ENCODE measurements at places on chromosomes 3 and 15.

GRCh38 chr3:65569845-65570405 is 468.8 kb downstream of the MAGI1 start:
- no peak for DNase-seq

DNA sequence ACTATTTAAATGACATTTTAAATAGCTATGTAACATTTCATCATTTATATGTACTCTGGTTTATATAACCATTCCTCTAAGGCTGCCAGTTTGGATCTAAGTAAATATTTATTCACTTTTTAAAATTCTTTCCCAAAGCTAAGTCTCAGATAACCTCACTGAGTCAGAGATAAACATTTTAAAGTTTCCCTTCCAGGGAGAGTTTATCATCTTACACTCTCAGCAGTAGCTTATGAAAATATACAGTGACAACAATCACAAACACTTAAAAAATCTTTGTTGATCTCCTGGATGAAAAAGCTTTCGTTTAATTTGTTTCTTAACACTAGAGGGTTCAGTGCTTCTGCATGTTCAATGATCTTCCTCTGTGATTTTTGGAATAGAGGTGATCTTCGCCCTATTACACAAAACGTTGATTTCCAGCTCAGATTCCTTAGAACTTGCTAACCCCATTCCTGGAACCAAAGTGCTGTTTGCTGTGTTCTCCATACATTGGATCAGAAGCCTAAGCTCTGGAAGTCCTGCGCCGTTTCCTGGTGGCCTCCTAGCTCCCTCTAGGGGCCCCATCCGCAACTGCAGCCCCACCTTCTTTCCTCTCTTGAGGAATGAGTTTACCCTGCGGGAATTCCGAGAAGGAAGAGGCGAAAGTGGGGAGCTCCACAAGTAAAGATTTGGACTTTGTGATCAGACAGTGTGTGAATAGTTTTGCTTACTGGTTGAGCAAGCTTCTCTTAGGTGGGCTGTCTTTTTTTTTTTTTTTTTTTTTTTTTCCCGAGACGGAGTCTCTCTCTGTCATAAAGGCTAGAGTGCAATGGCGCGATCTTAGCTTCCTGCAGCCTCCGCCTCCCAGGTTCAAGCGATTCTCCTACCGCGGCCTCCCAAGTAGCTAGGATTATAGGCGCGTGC is 29.3 kb upstream of the SACM1L start:
- peak; percentile 62 for DNase-seq

DNA sequence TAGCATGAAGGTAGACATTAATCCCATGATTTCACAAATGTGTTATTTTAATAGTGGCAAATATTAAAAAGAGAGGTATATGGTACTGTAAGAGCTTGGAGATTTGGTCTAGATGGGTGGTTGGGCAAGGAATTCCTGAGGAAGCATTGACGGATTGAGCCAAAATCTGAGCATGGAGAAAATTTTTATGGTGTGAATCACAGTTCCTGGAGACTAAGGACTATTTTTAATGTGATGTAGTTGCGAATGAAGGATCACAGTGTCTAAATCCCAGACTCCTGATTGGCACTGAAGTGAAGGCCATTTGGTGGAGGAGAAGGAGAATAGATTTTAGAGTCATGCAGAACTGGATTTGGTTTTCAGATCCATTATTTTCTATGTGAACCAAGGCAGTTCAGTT is 188.7 kb upstream of the FEZF2 start:
- no peak for DNase-seq

GRCh38 chr15:95996494-95996893 is 334.0 kb upstream of the NR2F2 start:
- no peak for DNase-seq

- DNase-seq, result no peak
These were observed 23.1 kb upstream of the EIF4A2 start for GRCh38 chr3:186760141-186760833.

GRCh38 chr15:39976291-39977274 is 42.7 kb downstream of the EIF2AK4 start:
- no peak for DNase-seq

DNA sequence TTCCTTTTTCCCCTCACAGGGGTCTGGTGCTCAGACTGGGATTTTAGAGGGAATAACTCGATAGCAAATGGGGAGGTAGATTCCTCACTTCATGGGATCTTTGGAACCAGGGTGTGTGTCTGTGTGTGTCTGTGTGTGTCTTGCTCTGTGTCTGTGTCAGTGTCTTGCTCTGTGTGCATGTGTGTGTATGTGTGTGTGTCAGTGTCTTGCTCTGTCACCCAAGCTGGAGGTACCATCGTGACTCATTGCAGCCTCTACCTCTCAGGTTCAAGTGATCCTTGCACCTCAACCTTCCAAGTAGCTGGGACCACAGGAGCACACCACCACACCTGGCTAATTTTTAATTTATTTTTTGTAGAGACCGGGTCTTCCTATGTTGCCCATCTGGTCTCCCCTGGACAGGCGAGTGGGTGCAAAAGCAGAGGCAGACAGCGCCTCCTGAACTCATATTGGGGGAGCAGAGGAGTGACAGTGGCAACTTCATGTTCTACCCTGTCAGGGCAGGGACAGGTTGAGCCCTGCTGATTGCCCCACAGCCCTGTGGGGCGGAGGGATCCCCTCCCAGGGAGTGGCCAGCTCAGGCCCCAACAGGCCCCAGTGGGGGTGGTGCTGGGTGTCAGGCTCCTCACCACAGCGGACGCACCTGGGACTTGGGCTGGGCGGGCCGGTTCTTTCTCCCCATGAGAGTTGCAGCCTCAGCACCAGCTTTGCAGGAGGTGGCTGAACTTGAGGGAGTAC is 10.4 kb upstream of the SEMA4B start:
- no peak for DNase-seq

GRCh38 chr3:197031315-197032285 is 2.0 kb upstream of the MELTF start:
- peak; percentile 91 for DNase-seq
